ENCODE measurements at places on chromosomes 6 and 20.
A peak's percentile ranks its signal among the peaks of the same experiment; 100 is the strongest.

GRCh38 chr6:5213836-5214235 lies 46.9 kb downstream of the LYRM4 start:
- DNase-seq: no peak

- no peak for DNase-seq
Measured at GRCh38 chr20:63651942-63652191, 1.4 kb downstream of the STMN3 start.

GRCh38 chr6:131807644-131808459 lies at the start of gene ENPP1:
Gene ENPP1 (plus strand): TSS chr6:131808020. CDS start chr6:131808036, 16 bp downstream.
- peak; percentile 78 for DNase-seq

GRCh38 chr20:13396826-13397225 lies 175.8 kb downstream of the ISM1 start:
- DNase-seq: no peak

DNA sequence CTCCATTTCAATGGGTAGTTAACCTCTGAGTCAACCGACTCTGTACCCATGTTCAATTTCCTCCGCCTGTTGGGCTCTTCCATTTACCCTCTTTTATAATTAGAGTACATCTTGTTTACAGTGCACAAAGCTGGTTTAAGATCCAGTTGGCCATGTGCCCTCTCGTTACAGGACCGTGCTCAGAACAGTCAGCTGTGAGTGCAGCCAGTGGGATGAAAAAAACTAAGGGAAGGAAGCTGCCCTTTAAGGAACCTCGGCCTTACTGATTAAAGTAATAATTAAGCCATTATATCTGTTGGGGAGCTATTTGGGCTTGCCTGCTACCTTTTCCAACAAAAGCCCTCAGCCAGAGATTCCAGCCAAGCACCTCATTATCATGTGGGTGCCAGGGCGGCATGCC lies 68.8 kb downstream of the TMEM170B start:
- DNase-seq: no peak

DNA sequence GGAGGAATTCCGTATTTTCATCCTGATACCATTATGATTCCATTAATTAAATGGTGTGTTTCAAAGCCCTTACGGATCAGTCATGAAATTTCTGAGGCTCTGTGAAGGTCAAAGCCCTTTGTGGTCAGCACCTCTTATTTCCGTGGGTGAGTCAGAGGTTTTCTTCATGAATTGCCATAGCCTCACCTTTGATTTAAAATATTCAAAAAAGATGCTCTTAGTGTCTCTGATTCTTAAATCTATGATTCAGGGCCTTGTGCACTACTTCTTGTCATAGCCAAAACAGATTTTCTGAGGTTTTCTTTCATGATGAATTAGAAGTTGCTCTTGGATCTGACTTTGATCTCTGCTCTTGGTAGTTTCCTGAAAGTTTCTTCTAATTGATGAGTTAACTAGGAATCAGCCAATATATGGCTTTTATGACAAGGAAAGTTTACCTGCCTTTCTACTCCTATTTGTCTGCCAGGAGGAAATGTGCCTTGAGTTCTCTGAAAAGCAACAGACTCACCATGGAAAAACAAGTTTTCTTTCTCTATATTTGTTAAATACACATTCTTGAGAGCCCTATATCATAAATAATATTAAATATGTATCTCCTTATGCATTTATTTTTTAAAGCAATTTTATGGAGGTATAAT lies 613.0 kb downstream of the UTRN start:
- DNase-seq: no peak

- DNase-seq: peak; percentile 33
Measured at GRCh38 chr6:110944681-110945151, 13.8 kb upstream of the GTF3C6 start.

DNA sequence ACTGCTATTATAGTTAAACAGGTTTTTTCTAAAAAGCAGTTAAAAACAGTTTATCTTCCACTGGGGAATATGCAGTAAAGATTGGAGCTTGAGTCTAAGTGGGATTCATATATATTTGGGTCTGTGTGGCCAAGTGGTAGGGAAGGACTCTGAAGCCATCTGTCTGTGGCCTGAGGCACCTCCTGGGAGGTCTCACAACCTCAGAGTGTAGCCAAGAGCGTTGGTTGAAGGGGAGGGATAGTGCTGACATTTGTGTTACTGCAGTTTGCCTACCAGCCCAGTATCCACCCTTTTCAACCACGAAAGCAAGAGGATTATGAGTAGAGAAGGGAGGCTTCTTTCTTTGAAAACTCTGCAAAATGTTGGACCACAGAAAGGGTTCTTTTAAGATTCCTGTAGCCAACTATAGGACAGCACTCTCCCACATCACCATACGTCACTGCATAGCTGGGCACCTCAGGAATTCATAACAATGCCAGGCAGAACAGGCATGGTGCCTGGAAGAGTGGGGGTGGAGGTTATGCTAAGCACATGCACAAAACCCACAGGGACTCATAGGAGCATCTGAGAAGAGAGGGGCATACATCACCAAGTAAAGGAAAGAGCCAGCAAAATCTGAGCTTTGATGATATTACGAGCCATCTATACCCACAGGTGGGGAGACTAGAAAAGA lies 90.5 kb upstream of the HEY2 start:
- peak; percentile 67 for DNase-seq

DNA sequence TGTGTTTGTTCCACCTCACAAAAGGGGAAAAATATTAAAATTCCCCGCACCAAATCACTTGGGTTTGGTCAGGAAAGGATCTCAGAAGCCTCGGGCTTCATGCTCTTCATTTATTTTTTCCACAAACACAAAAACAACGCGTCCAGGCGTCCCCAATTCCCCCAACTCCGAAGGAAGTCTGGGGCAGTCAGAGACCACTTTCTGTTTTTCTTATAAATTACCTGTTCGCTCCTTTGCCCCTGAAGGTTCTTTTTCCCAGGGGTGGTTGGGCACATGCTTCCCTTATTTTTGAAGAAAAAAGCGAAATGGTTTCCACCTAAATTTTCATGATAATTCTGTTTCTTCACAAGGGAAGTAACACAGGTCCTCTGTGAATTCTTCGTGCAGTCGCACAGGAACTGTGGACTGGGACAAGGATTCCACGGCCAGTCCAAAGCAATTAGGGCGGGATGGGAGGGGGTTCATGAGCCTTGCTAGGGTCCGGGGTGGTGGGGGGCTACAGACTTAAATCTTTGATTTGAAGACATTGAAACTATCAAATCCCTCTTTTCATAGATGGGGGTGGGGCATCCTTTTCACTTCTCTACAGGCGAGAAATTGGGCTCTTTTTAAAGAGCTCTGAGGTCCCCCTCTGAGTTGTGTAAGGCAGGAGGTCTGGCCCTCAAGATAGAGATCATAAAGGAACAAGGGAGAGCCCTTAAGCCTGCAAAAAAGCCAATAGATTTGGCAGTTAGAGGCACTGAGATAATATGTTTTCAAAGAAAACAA lies 30.5 kb upstream of the HFE start:
- DNase-seq: no peak

GRCh38 chr6:33442283-33442682 lies 12.1 kb upstream of the ZBTB9 start:
- DNase-seq: no peak

- no peak for DNase-seq
Measured at GRCh38 chr20:57768519-57768918, 58.7 kb upstream of the PMEPA1 start.

DNA sequence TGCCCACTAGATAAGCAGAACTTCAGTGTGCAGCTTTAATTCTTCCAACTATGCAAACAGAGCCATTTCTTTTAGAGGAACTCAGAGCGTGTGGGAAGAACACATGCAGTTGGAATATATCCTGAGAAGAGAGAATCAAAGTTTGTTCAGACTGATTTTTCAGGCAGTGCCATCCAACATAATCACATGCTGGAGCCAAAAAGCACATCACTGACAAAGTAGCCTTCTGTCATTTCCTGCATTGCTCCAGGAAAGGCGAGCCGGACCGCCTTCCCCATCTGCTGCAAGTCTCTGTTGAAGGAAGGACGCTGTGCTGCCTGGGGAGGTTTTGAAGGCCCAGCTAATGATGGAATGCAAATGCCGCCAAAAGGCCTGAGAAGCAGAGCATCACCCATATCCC lies 98.4 kb downstream of the DOK5 start:
- no peak for DNase-seq

- DNase-seq: no peak
Measured at GRCh38 chr6:21965953-21966539, 330.8 kb downstream of the PRL start.

DNA sequence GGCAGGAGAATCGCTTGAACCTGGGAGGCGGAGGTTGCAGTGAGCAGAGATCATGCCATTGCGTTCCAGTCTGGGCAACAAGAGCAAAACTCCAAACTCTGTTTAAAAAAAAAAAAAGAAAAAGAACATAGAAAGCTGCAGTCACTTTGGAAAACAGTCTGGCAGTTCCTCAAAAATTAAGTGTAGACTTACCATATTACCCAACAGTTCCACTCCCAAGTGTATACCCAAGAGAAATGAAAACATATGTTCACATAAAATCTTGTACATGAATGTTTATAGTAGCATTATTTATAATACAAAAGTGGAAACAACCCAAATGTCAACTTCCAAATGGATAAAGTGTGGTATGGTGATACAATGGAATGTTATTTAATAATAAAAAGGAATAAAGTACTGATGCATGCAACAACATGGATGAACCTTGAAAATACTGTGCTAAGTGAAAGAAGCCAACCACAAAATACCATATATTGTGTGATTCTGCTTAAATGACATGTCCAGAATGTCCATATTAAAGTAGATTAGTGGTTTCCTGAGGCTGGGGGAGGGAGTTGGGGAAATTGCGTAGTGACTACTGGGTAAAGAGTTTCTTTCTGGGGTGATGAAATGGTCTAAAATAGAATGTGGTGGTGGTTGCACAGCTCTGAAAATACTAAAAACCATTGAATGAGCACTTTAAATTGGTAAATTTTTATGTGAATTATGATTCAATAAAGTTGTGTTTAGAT lies 62.9 kb downstream of the SUN5 start:
- DNase-seq: no peak

DNA sequence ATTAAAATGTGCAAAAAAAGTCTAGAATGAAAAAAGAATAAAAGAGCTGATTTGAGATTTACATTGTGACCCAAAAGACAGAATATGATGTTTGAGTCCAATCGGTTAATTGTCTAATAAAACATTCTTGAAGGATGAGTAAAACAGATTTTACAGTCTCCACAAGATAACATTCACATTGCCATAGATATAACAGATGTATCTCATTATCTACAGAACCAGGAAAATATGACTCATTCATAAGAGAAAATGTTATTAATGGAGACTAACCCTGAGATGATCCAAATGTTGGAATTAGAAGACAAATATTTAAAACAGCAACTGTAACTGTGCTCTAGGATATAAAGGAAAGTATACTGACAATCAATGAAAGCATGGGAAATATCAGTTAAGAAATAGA lies 141.7 kb downstream of the RFX6 start:
- no peak for DNase-seq

DNA sequence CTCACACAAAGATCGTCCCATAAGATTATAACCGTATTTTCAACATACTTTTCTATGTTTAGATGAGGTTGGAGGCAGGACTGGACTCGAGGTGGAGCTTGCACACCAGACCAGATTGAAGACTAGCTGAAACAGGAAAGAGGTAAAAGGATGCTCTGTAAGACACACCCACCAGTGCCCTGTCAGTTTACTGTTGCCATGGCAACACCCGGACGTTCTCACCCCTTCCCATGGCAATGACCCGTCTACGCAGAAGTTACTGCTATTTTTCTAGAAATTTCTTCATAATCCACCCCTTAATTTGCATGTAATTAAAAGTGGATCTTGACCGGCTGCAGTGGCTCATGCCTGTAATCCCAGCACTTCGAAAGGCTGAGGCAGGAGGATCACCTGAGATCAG lies 13.6 kb upstream of the SRSF6 start:
- no peak for DNase-seq

GRCh38 chr20:24135781-24136180 lies 147.2 kb upstream of the GGTLC1 start:
- no peak for DNase-seq

DNA sequence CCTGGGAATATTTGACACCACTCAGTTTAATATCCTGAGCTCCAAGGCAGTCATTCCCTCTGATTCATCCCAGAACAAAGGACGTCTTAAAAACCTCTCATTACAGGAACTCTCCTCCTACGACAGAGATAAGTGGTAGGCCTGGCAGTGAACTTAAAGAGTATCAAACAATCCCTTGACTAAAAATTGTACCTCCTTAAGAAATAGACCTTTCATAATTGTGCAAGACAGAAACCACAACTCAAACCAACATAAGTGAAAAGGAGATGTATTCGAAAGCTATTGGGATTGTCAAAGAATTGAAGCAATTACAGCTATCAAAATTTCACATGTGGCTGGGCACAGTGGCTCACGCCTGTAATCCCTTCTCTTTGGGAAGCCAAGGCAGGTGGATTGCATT lies 19.1 kb upstream of the BNIP5 start:
- DNase-seq: no peak

- DNase-seq: peak; percentile 37
Measured at GRCh38 chr20:48682529-48683363, 145.1 kb downstream of the PREX1 start.

- DNase-seq: no peak
Measured at GRCh38 chr6:108476376-108476775, 84.3 kb upstream of the FOXO3 start.

- no peak for DNase-seq
Measured at GRCh38 chr6:7777074-7777473, 51.2 kb downstream of the BMP6 start.

- no peak for DNase-seq
Measured at GRCh38 chr20:38112261-38112929, 52.7 kb downstream of the TGM2 start.

DNA sequence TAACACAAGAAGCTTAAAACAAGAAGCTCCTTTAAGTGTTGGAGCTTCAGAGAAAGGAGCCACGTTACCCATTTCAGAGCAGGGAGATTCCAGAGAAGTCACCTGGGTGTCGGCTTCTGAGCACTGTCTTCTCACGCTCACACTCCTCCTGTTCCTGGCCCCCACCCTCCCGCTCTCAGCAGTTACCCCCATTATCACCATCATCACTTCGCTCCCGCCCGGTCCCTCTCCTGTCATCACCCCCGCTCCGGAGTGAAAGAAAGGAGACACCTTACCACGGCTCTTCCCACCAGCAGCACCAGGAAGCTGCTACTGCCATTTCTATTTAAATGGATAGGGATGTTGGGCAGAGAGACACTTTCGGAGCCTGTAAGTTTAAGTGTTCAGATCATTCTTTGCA lies 123.9 kb downstream of the GMPR start:
- no peak for DNase-seq

GRCh38 chr6:36735110-36736071 lies 37.8 kb downstream of the RAB44 start:
- DNase-seq: peak; percentile 92

- DNase-seq: no peak
Measured at GRCh38 chr6:610882-611281, 46.0 kb downstream of the HUS1B start.
